Stimulated activated CD8-positive, alpha-beta memory T cell treated with anti-CD3 and anti-CD28 coated beads, Interleukin-2, amount 100 ng/mL, for 1 hour (primary cell): ENCODE measurements at places on chromosomes 5 and 9.

DNA sequence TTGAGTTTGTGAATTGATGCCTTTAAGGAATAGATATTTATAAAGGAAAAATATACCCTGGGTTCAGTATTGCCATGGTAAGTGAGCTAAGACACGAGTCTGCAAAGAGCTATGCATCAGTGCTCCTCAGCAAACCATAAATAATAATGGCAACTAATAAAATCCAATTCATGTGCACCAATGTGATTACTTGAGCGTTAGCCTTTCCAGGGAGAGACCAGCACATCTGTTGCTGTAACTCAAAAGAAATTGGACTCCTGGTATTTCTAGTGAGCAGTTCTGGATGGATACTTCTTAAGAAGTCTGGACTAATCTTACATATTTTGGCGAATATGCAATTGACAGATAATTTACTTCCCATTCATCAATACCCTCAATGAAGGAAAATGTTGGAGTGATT, 373.3 kb downstream of the ARHGEF28 start:
- DNase-seq: no peak

GRCh38 chr9:12785260-12785770, 10.5 kb downstream of the LURAP1L start:
- DNase-seq: no peak

- no peak for DNase-seq
Observed at GRCh38 chr9:94783928-94784327, 57.4 kb downstream of the AOPEP start.

DNA sequence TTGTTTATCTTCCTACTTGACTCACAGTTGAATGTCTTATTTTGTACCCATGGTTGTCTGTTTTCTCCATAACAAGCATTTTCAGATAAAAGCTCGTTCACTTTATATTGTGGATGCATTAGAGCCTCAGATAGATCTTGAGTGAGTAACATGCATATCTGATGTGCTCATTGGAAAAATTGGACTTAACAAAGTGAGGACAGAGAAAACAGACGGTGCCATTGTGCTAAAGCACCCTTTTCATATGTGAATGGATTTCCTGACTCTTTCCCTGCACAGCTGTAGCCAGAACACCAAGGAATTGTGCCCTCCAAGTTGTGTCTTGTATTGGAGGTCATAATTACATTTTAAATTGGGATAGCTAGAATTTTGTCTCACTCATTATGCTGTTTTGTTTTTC, 325.8 kb upstream of the MEF2C start:
- DNase-seq: no peak

- no peak for DNase-seq
Observed at GRCh38 chr5:104082754-104083153, 520.2 kb upstream of the NUDT12 start.

DNA sequence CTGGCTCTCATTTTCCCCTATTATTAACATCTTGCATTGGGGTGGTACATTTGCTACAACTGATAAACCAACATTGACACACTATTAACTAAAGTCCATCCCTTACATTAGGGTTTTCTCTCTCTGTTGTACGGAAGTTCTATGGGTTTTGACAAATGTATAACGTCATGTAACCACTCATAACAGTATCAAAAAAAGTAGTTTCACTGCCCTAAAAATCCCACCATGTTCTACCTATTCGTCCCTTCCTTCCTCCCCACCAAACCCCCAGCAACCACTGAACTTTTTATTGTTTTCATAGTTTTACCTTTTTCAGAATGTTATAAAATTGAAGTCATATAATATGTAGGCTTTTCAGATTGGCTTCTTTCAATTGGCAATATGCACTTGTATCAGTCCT, 40.1 kb downstream of the MLLT3 start:
- DNase-seq: no peak

DNA sequence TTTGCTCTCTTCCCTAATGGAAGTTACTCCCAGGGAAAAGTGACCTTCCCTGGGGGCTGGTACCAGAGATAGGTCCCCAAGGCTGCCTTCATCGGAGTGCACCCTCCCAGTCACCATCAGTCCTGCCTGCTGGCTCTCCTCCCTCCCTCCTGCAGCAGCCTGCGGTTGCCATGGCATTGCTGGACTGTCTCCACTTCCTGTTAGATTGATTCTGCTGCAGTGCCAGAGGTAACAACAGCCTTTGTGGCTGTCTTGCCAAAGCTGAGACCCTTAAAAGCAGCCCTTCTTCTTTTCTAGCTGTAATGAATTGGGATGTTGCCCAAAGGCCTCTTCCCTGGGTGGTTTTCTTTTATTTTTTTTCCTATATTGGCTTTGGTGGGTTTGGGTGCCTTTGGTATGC, 78.1 kb upstream of the PRLR start:
- no peak for DNase-seq

GRCh38 chr9:72871685-72872084, 81.2 kb downstream of the ALDH1A1 start:
- no peak for DNase-seq

DNA sequence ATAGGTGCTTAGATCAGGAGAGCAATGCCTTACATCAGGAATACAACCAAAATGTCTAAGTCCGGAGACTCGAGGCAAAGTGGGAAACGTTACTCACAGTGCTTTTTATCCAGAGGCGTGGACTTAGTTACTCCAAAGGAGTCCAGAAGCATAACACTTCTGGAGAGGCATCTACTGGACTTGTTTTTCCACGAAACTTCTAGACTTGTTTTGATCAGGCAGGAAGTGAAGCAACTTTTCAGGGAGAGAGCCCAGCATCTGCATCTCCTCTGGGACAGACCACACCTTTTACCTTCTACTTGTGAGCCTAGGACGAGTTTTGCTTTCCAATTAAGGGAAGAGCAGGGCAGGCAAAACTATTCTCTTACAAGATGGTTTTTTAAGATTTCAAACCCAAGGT, 1.2 kb upstream of the TJP2 start:
- no peak for DNase-seq
